HS-27A (cell line): ENCODE measurements at places on chromosomes 4 and X.

- DNase-seq, result no peak
Measured at GRCh38 chr4:184200296-184200695, 17.4 kb downstream of the ENPP6 start.

- no peak for DNase-seq
Measured at GRCh38 chrX:18961686-18962085, 22.2 kb downstream of the PHKA2 start.

DNA sequence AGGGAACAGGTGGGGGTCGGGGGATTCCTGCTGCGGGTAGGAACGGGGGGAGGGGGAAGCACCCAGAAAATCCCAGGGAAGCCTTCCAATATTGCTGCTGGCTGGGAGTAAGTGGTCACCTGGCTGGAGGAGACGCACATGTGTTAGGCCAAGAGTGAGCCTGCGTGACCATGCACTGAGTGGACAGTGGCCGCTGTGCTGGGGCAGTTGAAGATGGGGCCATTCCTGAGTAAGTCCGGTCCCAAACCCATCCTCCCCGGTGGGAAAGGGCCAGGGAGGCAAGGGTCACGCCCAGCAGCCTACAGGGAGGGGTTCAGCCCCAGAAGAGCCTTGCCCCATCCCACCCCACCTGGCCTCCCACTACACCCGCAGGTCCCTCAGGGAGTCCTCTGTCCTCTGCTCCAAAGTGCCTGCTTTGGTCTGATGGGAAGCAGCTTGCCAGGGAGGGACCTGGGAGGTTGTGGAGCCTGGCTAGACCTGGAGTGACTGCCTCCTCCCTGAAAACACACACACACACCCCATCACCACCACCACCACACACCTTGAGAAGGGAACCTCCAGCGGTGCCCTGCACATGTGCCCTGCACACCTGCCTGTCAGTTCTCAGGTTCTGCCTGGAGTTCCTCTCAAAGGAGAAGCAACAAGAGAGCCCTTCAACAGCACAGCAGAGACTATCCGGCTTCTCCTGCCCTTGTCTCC lies 6.1 kb downstream of the L1CAM start:
- DNase-seq, result no peak

GRCh38 chr4:186979961-186980745 lies 256.5 kb upstream of the FAT1 start:
- no peak for DNase-seq

- DNase-seq, result no peak
Measured at GRCh38 chr4:48858130-48858529, 27.2 kb downstream of the OCIAD1 start.

DNA sequence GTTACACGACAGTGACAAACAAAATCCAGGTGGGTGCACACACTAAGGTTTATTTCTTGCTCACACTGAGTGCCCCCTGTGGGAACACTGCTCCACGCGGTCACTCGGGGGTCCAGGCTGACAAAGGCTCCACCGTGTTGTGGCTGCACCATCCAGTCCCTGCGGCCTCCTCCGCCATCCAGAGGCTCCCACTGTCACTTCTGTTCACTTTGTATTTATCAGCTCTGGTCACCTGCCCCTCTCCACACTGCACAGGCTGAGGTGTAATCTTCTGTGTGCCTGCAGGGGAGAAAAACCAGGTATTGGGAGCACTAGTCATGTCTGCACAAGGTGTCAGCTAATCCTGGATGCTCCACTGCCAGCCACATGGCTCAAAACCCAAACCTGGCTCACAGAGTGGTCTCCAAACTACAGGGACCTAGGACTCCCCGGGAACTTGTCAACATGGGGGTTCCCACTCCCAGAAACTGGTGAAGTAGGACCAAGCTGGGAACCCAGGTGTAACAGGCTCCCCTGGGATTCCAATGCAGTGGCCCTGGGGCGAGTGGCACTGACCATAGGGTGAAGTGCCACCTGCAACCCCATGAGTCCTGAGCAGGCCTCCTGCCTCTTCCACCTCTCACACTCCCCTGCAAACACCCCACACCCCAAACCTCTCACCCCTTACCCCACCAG lies 25.5 kb downstream of the HMX1 start:
- no peak for DNase-seq

DNA sequence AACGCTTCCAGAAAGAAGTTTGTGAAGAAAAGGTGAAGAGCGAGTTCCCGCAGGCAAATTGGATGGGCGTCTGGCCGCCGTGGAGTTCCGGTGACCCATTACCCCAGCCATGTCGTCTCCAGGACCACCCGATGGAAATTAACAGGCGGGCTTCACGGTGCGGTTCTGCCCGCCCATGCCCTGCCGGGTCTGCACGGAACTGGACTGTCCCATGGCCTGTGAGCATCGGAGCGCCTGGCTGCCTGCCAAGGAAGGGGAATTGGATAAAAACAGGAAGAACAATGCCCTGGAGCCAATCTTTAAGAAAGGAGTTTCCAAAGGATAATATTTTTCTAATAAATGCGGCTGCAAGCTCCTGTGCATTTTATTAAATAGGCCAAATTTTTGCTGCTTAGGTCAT lies 319.8 kb upstream of the SLC7A11 start:
- no peak for DNase-seq

GRCh38 chr4:8070736-8071718 lies 87.6 kb downstream of the ABLIM2 start:
- DNase-seq, result no peak

- no peak for DNase-seq
Measured at GRCh38 chrX:120731386-120731785, 101.5 kb upstream of the C1GALT1C1 start.

GRCh38 chrX:121032531-121032930 lies 14.9 kb upstream of the GLUD2 start:
- DNase-seq, result no peak

DNA sequence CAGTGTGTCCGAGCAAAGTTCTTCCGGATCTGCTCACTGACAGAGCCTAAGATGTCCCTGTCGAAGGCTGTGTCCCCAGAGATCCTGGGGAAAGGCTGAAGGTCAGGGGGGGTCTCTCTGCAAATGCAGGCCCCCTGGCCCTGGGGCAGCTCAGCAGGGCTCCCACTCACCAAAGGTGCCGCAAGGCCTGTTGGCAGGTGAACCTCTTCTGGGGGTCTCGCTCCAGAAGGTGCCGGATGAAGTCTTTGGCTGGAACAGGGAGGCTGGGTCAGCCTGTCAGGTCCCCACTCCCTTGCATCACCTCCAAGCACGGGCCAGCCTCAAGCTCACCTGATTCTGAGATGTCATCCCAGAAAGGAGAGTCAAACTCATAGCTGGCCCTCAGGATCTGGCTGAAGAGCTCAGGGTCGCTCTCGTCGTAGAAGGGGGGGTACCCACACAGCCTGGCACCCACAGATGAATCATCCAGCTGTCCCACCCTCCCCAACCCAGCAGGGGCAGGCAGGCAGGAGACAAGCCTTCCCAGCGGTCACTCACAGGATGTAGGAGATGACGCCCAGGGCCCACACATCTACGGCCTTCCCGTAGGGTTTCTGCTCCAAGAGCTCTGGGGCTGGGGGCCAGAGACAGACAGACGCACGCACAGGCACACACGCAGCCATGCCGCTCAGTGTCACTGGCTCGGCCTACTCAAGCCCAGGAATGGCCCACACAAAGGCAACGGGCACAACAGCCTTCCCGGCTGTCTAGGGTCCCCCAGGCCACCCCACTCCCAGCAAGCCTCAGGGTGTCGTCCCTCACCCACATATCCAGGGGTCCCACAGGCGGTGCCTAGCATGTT lies 2.6 kb downstream of the PNCK start:
- no peak for DNase-seq

- no peak for DNase-seq
Measured at GRCh38 chr4:37734989-37735388, 48.8 kb upstream of the RELL1 start.

DNA sequence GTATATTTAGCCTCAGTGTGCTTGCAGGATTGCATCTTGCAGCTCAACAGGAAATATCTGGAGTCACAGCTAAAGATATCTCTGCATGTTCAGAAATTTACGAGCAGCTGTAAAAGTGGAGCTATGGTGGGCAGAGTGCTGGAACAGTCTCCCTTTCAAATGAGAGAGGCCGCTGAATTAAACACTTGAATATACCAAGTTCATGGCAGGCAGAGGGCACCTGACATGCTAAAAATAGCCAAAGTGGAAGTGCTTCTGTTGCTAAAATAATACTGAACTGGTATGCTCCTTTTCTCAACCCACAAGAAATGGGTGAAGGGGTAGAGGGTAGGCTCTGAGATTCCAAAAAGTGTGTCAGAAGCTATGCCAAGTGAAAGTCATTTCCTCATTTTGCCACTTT lies 98.1 kb downstream of the MGST2 start:
- DNase-seq, result no peak

GRCh38 chrX:145549496-145549895 lies 268.1 kb upstream of the SLITRK2 start:
- DNase-seq, result no peak

DNA sequence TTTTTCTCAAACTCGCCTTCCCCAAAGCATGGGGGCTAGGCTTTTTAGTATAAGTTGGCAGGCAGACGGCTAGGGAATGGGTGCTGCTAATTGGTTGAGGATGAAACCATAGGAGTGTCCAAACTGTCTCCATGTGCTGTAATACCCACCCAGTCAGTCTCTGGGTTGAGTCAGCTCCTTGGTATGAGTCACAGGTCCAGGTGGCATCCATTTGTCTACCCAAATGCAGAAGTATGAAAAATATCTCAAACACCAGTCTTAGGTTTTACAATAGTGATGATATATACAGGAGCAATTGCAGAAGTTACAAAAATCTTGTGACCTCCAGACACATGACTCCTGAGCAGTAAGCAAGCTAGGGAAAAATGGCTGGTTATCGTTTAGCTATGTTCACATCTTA lies 27.4 kb upstream of the CCSER1 start:
- no peak for DNase-seq
